ENCODE measurements at places on chromosomes 1 and 21. TPM values are rescaled to one million over a fixed set of nuclear protein-coding genes. Genes with fewer than 3 reads are reported as not detected.
A peak's percentile ranks its signal among the peaks of the same experiment; 100 is the strongest.

DNA sequence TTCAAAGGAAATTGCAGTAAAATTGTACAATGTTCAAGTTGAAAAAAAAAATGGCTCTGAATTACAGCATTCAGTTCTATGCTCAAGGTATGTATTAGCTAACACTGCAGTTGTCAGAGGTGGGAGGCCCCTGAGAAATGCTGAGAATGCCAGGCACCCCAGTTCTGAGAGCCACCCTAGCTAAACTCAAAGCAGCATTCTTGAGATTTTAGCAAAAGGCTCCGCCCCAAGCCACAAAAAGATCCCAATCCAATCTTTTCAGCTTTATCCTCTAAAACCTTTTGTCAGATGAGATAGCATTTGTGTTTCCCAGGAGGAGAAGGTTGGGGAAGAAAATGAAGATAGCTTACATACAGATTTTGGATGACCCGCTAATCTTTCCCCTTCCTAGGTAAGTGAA lies 68.8 kb downstream of the SMYD2 start:
- no peak for DNase-seq

GRCh38 chr1:93969371-93969770 lies 60.1 kb upstream of the GCLM start:
- no peak for DNase-seq

DNA sequence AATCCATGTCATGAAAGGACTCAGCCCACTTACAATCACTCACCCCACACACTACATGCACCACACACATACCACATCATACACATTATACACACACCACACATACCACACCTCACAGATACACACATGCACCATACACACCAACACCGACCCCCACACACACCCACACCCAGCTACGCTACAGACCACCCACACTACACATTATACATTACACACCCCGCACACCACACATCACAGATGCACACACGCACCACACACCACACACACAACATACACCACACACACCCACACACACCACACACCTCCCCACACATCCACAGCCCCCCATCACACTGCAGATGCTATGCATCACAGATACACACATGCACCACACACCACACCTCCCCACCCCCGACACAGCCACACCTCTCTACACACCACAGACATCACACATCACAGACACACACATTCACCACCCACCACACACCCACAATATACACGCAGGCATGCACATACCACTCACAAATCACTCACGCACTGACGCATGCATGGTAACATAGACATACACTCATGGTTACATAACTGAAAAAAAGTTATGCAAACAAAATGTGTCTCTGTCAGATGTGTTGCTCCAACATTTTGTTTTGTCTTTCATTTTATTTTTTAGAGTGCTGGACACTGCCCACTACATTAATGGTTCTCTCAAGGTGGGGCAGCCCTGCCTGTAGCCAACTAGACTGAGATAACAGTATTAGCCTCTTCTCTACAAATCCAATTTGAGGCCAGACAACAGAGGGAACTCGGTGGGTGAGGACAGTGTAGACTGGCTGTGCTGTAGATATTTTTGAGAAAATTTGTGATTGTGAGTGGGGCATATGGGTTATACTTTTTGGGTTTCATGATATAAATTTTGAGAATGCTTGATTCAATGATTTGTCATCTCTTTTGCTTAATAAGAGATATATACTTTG lies 15.2 kb upstream of the PGBD2 start:
- DNase-seq, result no peak

DNA sequence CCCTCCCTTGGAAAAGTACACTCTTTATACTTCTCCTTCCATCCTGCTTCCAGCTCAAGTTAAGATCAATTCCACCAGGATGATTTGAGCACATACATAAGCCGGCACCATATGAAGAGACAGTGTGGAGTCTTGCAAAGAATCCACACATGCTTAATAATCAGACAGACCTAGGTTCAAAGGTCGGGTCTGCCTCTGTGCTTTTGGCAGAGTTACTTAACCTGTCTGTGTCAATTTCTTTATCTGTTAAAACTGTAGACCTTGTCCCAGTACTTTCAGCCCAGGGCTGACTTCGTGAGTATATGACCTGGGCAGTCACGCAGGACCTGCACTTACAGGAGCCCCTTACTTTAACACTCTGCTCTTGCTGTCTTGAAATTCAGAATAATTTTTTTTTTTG lies 30.2 kb upstream of the BECN2 start:
- no peak for DNase-seq

GRCh38 chr1:241336335-241336734 lies 20.7 kb downstream of the RGS7 start:
- DNase-seq, result peak; percentile 4

DNA sequence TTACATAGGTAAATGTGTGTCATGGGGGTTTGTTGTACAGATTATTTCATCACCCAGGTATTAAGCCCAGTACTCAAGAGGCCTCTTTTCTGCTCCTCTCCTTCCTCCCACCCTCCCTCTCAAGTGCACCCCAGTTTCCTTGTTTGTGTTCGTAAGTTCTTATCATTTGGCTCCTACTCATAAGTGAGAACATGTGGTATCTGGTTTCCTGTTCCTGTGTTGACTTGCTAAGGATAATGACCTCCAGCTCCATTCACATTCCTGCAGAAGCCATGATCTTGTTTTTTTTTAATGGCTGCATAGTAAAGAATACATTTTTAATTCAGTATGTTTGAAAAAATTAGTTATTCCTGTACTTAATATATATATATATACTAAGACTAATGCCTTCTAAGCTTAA lies 107.7 kb downstream of the CLDN17 start:
- no peak for DNase-seq

- DNase-seq, result no peak
Measured at GRCh38 chr1:9197186-9198099, 37.1 kb upstream of the H6PD start.

DNA sequence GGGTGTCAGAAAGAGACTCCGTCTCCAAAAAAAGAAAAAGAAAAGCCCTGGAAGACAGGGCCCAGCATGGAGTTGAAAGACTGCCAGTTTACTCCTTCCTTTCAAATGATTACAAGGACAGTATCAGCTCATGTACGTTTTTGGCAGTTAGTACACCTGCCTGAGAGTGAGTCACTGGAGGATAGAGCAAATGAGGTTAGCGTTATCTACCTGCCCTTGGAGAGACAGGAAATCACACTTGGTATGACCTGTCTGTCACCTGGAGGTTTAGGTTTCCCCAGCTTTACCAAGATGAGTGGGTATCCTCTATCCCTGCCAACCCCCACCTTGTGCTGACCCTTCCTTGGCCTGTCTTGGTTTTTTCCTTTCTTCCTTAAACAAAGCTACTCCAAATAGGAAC lies 96.8 kb upstream of the BMP8A start:
- DNase-seq, result no peak

DNA sequence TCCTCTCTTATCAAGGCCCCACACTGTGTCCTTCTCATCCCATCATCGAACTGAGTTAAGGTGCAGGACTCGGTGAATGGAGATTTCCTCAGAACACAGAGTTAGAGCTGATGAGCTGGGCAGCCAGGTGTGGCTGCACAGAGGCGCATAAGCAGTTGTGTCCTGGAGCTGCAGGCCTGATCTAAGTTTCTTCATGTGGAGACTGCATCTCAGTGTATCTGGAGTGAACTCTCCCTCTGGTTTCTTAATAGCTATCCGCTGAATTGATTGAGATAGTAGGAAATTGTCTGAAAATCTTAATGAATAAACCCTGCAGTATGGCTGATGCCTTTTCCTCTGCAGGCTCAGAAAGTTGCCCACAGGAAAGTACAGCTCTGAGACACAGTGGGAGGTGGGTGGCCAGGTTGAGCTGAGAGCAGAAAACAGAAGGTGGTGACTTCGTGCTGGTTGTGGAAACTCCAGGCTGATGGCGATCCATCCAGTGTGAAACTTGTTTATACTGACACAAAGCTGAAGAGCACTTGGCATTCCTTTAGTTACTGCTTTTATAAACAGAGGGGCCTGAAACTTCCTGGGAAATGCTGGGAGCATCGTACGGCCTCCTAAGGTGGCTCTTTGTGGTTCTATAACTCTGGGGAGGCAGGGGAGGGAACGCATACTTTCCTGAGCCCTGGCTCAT lies 67.4 kb upstream of the F3 start:
- DNase-seq, result no peak

GRCh38 chr1:180981596-180982387 lies 40.9 kb downstream of the STX6 start:
- DNase-seq, result no peak

Gene SMPDL3B
- 1.3 TPM for polyA plus RNA-seq

Gene NTRK1
- 0.07 TPM for polyA plus RNA-seq

Gene PRMT6
- 7.8 TPM for polyA plus RNA-seq

Gene RGL1
- polyA plus RNA-seq, result 18.0 TPM

Gene GSTM1
- 0.16 TPM for polyA plus RNA-seq

Gene MTARC2
- 9.8 TPM for polyA plus RNA-seq

Gene MYBPH
- not detected for polyA plus RNA-seq
